EH (cell line): ENCODE measurements at places on chromosomes 6 and 20.

GRCh38 chr6:70221025-70221714 lies 81.7 kb downstream of the COL9A1 start:
- DNase-seq, result peak; percentile 31

DNA sequence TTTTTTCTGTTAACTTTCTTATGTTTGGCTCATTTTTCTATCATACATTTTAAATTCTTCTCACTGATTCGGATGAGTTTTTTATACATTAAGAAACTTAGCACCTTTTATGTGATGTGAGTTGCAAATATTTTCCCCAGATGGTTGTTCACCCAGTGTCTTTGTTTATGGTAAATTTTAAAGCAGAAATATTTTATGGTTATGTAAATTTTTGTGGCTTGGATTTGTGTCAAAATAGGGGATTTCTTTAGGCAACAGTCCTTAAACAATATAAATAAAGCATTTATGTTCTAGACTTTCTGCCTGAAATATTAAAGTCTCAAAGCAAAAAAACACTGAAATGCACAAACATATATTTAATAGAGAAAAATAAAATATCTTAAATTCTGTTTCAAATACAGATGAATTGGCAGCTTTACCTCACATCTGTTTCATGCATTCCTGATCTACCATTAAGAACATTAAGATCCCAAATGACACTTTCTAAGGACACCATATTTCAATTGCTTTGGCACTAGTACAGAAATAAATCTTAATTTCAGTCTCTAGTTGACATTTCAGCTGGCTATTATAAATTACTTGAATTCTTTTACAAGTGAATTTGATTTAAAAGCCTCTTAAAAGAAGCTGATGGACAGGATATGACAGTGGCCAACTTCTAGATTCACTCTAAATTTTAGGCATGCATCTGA lies 646.6 kb downstream of the HACE1 start:
- no peak for DNase-seq

DNA sequence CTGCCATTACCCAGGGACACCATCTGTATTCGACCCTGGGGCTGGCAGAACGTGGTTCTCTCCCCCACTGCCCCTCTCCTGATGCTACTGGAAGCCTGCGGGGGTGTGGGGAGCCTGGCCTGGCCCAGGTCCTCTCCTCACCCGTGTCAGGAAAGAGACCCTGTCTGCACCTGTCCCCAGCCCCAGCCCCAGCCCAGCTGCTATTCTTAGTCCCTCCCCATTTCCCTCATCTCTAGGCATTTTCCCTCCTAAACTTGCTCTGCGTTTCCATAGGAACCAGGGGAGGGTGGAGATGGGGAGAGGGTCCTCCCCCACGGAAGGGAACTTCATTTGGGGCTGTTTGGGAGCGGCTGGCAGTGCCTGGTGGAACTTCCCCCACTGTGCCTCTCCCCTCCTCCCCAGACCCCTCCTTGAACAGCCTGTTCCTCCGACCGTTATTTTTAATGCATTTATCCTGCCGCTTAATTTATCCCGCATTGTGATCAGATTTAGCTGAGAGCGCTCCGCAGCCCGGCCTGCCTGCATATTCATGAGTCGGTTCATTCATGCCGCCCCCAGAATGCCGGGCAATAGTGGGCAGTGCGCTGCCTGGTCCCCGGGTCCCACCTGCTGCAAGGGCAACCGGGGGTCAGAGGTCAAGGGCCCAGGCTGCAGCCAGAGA lies 31.8 kb upstream of the DLGAP4 start:
- no peak for DNase-seq

- DNase-seq, result peak; percentile 1
These were observed 84.2 kb upstream of the ARG1 start for GRCh38 chr6:131488780-131489179.

- no peak for DNase-seq
These were observed 373.2 kb upstream of the MMS22L start for GRCh38 chr6:97656236-97656635.

DNA sequence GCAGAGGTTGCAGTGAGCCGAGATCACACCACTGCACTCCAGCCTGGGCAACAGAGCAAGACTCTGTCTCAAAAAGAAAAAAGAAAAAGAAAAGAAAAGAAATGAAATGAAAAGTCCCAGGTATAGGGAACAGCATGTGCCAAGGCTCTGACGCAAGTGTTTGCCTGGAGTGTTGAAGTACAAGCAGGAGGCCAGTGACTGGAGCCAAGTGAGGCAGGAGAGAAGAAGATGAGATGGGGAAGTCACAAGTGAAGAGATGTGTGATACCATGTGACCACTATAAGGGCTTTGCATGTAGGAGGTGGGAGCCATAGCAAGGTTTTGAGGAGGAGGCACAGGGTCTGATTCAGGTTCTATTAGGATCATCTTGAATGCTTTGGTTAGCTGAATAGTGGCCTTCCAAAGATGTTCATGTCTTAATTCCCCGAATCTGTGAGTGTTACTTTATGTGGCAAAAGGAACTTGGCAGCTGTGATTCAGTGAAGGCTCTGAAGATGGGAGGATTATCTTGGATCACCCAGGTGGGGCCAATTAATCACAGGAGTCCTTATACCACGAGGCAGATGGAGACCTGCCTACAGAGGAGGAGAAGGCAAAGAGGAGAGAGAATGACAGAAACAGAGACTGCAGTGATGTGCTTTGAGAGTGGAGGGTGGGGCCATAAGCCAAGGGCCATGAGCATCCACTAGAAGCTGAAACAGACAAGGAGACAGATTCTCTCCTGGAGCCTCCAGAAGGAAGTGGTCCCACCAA lies 91.1 kb upstream of the PTPN1 start:
- DNase-seq, result no peak

DNA sequence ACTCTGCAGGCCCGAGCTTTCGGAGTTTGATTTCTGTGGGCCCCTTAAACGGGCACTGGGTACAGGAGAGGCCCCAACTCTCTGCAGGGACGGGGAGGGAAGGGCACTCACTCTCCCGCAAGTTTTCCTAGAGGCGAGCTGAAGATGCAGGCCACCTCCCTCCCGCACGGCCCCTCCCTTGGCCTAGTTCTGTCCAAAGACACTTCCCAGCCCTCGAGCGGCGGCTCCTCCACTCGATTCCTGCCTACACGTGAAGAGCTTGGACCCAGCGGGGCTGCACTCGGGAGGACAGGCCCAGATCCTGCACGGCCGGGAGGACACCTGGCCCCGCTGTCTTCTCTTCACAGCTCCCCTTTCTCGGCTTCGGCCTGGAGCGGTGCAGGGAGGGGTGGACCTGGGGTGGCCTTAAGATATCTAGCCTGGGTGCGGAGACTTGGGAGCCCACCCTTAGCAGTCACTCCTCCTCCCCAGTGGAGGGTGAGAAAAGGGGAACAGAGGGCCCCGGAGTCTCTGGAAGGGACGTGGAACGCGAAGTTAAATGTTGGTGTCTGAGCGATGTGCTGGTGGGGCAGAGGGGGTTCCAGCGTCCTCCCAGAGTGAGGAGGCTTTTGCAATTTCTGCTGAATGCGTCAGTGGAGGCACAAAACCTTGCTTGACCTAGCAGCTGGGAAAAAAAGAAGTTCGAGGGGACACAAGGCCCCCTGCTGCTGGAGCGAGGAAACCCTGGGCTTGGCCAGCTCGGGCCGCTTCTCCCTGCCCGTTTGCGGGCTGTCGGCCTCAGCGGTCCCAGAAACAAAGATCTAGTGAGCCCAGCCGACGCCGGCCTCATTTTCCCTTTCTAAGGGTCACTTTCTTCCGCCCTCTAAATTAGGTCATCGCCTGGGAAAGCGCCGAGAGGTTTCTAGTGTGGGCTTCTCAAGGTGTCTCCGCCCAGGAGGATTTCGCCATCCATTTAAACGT lies 4.9 kb downstream of the OLIG3 start:
- no peak for DNase-seq

- DNase-seq, result peak; percentile 54
These were observed 4.3 kb downstream of the MTG2 start for GRCh38 chr20:62186887-62187866.

- peak; percentile 100 for DNase-seq
These were observed 3.4 kb upstream of the NSFL1C start for GRCh38 chr20:1469925-1470571.

- DNase-seq, result no peak
These were observed 62.6 kb upstream of the MAP7 start for GRCh38 chr6:136612666-136613389.

- peak; percentile 23 for DNase-seq
These were observed 38.2 kb downstream of the C6orf132 start for GRCh38 chr6:42104095-42104803.

- DNase-seq, result no peak
These were observed 5.9 kb downstream of the TTLL2 start for GRCh38 chr6:167330750-167331149.

GRCh38 chr6:31620586-31621319 lies at the start of gene PRRC2A:
TSS of gene PRRC2A (plus strand) at chr6:31620715. CDS start at chr6:31622790, 2,075 bp downstream.
- DNase-seq, result no peak

- no peak for DNase-seq
These were observed 528 bp downstream of the NHSL1 start for GRCh38 chr6:138498629-138499302.

DNA sequence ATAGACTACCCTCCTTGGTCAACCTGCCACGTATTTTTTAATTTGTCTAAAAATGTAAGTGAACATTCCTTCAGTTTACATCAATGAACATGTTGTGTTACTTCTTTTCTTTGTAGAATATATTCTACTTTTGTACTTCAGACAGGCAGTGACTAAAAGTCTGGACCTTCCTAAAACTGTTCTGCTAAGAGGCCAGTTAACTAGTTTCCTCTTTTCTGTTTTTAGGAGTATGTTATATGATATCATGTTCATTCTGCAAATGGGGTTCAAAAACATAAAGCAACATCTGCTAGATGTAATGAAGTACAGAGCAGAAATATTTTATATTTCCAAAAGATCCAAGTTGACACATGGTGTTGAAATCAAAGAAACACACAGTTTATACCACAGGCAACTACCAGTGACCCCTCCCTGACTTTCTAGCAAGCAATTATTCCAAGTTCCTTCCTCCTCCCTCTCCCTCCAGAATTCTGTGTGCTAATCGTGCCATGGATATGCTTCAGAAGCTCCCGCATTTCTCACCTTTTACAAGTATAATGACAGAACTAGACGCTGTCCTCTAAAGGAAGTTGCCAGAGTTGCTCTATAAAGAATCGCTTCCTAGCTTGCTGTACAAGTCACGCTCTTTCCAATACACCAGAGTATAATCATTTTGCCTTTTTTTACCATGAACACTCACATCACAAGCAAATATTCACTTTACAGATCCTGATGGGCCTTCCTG lies 64.7 kb downstream of the ARHGAP18 start:
- peak; percentile 42 for DNase-seq

GRCh38 chr20:51535674-51536073 lies 6.8 kb downstream of the NFATC2 start:
- no peak for DNase-seq
